ENCODE measurements at places on chromosomes 1 and 21. TPM values are rescaled to one million over a fixed set of nuclear protein-coding genes. Genes with fewer than 3 reads are reported as not detected.
A peak's percentile ranks its signal among the peaks of the same experiment; 100 is the strongest.

DNA sequence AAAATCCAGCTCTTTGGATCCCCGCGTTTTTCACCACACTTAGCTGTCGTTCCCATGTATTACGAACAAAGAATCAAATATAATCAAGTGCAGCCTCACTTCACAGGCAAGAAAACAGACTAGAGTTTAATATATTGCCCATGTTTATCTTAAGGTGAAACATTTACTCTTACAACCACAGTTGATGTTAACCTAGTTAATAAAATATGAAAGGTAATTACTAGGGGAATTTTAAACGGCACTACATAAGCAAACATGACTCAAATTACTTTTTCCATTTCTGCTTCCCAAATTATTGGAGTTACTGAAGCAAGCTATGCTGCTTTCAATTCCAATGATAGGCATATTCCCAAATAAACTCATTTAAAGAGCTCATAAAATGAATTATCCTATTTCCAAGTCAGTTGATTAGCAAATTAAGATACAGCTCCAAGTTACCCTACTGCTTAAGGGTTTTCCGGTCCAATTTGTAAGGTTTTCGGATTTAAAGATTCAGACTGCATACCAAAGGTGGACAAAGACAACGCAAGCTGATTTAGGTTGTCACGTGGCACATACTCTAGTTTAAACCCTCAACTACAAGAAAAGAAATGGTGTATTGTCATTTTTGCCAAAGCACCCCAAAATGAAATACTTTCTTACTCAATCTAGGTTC lies 5.9 kb downstream of the COX20 start:
- no peak for DNase-seq

DNA sequence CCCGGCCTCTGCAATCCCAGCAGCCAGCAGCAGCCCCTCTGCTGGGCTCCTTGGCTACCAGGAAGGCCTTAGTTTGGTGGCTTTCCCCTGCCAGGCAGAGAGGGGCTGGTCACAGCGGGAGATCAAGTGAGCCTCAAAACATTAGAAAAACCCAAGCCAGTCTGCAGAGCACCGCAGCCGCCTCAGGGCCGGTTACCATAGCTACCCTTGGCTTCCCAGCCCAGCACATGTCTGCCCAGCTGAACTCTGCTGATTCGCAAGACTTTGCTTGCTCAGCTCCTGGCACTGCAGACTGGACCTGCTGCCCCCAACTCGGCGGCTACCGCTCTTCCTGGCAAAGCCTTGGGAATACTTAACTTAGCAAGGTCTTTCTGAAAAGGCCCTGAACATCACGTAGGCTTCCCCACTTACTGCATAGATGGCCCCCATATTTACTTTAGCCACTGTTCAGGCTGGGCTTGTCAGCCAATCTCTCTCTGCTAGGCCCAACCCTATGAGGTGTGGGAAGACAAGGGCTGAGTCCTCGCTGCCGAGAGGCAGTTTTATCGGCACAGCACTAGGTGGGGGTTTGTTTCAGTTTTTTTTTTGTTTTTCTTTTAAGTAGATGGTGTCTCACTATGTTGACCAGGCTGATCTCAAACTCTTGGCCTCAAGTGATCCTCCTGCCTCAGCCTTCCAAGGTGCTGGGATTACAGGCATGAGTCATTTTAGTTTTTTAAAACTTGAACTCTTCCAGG lies 28.6 kb upstream of the PLEKHG5 start:
- peak; percentile 93 for DNase-seq

The CYP4Z1 gene
- total RNA-seq = not detected

The GUCA2A gene
- not detected for total RNA-seq

- DNase-seq = no peak
Observed at GRCh38 chr1:55472784-55473183, 257.6 kb upstream of the USP24 start.

DNA sequence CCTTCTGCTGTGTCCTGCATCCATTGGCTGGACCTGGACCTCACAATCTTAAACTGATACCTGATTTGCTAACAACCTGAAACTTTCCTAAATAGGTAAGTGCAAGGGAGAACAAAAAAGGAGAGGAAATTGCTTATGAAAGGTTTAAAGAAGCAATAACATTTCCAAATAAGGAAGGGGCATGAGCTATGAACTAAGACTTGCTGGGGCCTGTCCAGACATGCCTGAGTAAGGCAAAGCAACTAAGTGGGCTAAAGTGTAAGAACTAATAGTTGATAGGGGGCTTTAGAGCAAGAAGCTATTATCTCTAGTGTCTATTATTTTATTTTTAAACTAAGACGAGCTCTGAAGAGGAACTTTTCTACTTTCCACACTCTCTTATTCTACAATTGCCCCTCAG lies 11.6 kb downstream of the JMJD4 start:
- DNase-seq = no peak

GRCh38 chr1:150009604-150010392 lies 728 bp downstream of the OTUD7B start:
- no peak for DNase-seq
